Common myeloid progenitor, CD34-positive (primary cell): ENCODE measurements at places on chromosomes 5 and 9.

DNA sequence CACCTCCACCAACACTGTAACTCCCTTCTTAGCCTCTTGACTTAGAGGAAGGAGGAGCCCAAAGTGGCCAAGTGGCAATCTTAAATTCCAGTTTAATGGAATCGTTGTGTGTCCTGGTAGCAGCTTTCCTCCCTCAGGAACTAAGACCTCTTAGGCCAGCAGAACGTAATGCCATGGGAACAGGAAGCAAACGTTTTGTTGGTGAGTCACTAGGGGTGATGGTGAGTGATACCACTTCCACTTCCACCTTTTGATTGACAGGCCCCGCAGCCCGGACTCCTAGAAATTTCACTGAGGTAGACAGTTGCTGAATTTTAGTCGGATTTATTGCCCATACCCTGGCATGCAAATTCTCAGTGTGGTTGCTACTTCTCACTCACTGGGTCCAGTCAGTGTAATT, 94.2 kb upstream of the FBN2 start:
- DNase-seq, result no peak

DNA sequence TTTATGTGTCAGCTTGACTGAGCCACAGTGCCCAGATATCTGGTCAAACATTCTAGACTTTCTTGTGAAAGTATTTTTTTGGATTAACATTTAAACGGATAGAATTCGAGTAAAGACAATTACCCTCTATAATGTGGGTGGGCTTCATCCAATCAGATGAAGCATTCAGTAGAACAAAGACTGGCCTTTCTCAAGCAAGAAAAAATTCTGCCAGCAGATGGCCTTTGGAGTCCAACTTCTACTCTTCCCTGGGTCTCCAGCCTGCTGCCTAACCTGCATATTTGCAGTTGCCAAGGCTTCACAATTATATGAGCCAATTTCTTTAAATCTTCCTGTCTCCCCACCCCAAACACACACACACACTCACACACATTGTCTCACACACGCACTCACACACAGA, 86.4 kb downstream of the MED10 start:
- peak; percentile 64 for DNase-seq

GRCh38 chr5:89473196-89473595, 590.2 kb upstream of the MEF2C start:
- no peak for DNase-seq

DNA sequence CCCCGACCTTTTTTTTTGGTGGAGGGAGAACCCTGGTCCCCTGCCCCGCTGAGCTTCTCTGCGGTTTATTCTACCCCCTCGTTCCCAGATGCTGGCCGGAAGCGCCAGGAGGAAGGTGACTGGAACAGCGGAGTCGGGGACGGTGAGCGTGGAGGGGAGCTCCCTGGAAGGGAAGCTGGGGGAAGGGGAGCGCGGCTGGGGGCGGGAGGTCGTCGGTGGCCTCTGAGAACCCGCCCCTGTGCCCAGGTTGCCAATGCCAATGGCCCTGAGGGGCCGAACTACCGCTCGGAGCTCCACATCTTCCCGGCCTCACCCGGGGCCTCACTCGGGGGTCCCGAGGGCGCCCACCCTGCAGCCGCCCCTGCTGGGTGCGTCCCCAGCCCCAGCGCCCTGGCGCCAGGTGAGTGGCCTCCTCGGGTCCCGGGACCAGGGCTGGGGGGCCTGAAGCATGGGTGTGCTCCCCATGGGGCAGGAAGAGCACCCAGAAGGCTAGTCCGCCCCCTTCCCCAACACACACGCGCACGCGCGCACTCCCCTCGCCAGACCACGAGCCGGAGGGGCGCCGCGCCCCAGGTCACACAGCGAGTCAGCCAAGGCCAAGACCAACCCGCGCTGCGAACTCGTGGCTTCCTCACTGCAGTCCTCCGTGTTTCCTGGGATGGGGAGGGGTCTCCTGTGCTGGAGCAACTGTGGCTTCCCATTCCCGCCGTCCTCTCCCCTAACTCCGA, 10.6 kb downstream of the MYOZ3 start:
- DNase-seq, result peak; percentile 74

DNA sequence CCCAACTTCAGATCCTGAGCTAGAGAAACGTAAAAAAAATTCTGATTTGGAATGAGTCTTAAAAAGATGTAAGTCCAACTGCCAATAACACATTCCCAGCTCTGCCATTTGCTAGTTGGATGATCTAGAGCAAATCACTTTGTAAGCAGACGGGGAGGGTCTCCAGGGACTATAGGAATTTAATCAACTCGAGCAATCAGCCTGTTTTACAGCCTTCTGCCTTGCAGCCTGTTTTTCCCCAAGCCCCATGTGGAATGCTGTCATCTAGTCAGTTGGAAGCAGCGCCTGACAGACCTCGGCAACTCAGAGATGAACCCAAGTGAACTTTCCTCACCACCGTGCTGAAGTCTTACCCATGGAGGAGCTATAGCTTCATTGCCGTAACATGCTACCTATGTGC, 34.8 kb upstream of the HRH2 start:
- DNase-seq, result no peak

DNA sequence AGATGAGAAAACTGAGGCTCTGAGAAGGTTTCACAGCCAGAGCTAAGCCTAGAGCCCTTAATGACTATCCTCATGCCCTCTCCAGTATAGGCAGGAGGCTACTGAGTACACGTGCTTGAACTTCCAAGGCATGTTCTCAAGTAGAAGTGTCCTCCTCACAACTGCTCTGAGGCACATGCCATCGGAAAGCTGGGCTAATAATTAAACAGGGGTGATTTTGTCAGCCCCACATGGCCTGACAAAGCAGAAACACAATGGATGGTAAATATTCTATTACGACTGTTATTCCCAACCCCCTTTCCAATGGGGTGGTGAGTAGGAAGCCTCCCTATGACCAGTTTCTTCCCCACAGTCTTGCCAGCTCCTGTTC, 34.3 kb downstream of the KCNIP1 start:
- DNase-seq, result no peak
